AG04449 (cell line): ENCODE measurements at places on chromosomes 2 and 18.

- no peak for DNase-seq
Observed at GRCh38 chr2:192655916-192656315, 461.2 kb upstream of the TMEFF2 start.

- DNase-seq: no peak
Observed at GRCh38 chr2:218023636-218024035, 20.8 kb upstream of the TNS1 start.

- DNase-seq: no peak
Observed at GRCh38 chr2:23622466-23622865, 237.5 kb downstream of the KLHL29 start.

- no peak for DNase-seq
Observed at GRCh38 chr18:35835833-35836232, 136.6 kb upstream of the RMP24 start.

DNA sequence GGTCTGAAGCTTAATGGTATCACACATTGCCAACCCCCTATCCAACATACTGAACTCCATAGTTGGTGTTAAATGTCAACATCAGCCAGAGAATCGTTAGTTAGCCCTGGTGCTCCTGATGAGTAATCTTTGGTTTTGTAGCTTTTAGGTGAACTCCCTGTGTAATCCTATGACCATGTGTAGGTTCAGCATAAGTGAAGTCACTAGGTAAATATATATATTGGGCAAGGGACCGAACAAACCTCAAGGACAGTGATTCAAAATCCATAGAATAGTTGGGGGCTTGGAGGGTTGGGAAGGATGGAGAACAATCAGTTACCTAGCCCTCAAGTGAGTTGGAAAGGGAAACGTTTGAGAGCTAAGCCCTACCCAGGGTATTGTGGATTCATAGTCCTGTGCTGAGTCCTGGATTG is 16.0 kb upstream of the AP1S3 start:
- DNase-seq: peak; percentile 19

DNA sequence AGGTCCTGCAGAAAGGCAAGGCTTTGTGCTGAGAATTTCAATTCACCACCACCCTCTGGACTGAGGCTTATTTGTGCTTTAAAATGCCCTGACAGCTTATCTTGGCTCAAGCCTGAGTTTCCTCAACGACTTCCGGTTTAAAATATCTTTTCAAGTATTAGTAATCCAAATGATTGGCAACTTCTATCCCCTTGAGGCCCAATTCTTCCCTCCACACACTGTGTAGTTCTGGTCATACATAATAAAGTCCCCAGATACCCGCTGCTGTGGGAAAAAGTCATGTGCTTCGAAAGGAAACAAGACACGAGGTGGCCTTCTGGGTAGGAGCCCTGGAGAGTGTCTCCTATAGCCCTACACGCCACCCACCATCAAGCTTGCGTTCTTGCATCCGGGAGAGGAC is 393.4 kb downstream of the ALK start:
- DNase-seq: no peak

GRCh38 chr18:77448046-77448445 is 198.4 kb downstream of the GALR1 start:
- DNase-seq: no peak

- DNase-seq: no peak
Observed at GRCh38 chr2:6916736-6917070, 509 bp upstream of the RNF144A start.

GRCh38 chr18:13558124-13558523 is 168.2 kb downstream of the FAM210A start:
- DNase-seq: no peak

DNA sequence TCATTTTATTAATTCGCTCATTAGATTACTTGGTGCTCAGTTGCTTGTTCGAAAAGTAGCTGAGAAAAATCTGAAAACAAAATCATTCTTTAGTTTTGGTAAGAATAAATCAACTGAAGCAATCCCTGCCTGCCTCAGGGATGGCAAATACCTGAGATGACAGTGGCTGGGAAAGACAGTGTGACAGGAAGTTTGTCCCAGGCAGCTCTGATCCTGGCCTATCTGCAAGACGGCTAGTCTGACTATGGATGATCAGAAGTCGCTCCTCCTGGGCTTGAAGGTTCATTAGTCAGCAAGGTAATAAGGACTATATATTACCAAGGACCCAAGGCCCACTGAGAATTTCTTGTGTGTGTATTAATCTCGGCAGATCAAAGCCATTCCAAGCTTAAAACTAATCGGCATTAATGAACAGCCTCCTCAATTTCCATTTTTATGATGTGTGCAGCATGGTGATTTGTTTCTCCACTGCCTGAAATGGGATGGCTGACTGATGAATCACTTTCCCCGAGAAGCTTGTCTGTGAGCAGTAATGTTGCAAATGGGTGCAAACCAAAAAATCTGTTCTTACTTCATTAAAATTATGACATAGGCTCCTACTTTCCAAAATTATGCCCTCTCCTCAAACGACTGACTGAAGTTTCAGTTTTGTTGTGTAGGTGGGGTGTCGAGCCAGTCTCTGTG is 199.9 kb downstream of the ACTR3 start:
- no peak for DNase-seq

DNA sequence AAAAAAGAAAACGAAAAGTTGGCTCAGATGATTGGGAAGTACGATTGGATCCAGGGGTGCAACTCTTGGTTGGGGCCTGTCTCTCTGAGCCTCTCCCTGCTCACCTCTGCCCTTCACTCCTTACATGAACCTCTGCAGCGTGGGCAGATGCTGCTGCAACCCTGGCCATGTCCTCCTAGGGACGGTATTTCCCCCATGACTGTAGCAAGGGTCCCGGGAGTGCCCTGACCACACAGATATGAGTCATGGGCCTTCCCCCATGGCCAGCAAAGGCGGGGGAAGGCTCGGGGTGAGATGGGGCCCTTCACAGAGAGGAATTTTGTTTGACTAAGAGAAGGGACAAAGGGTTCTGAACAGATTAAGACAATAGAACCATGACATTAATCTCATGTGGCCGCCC is 129.0 kb downstream of the NCK2 start:
- DNase-seq: no peak

DNA sequence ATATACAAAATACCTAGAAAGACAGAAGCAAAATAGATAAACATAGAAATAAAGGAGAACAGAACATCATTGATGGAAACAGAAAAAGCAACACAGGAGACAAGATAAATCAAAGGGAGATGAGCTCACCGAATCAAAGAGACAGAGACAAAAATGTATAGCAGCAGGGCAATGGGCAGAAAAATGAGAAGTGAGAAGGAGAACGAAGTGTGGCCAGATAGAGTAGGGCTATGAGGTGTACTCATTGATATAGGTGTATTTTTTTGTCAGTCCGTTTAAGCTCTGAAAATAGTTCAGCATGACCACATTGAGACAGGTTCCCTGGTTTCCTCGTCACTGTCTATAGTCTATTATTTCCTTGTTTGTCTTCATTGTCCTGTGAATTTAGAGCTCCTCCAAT is 55.1 kb downstream of the SP100 start:
- no peak for DNase-seq

DNA sequence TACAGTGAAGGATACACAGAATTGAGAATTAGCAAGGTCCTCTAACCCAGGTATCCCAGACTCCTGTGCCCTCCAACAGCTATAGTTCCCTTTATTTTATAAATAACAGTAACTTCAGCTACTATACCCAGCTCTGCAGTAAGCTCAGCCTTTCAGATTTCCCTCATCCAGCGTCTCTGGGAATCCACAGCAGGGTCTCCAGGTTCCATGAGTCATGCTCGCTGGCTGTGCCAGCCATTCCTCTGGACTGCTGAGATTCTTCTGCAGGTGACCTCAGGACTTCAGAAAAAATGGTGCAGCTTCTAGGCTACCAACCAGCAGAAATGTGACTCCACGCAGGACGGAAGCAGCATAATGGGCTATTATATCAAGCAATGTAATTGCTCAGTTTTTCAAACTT is 419.3 kb downstream of the ZNF516 start:
- no peak for DNase-seq

DNA sequence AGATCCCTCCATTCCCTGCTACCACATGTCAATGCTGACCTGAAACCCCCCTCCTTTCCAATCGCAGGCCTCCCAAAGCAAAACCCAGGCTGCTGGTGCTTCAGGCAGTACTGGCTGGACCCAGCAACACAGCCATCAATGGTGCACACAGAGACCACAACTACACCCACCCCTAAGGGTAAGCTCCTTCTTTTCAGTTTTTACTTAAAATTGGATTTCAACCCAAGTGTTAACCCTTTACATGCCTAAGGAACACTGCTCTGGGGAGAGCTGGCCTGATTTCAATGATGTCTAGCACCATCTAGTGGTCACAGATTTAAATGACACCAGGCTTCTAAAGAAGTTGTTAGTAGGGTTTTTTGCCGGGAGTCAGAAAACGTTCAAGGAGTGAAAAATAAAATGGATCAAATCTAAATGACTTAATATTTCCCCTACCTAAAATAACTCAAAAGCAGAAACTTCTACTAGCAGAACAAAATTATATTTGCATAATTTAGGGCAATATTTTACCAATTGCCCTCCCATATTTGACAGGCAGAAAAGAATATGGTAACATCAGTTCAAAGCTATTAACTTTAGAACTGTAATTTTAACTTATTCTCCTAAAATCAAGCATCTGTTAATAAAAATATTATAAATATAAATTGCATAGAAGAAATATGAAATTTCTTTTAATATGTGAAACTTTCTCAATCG is 24.6 kb downstream of the FECH start:
- DNase-seq: no peak
